Prostate gland (tissue), 2 donors: ENCODE measurements at places on chromosomes 2 and 18. TPM values are rescaled to one million over a fixed set of nuclear protein-coding genes. Genes with fewer than 3 reads are reported as not detected.
A peak's percentile ranks its signal among the peaks of the same experiment; 100 is the strongest.

The STPG4 gene
- 1.4 TPM for total RNA-seq

- H3K36me3 ChIP-seq = no peaks in the 10 kb centered on the region
- no peaks in the 10 kb centered on the region for H3K27me3 ChIP-seq
- H3K4me1 ChIP-seq = no peaks in the 10 kb centered on the region
- no peak for DNase-seq
Measured at GRCh38 chr2:198173242-198173641, 368.8 kb downstream of the PLCL1 start.

- no peaks in the 10 kb centered on the region for H3K27me3 ChIP-seq
- no peaks in the 10 kb centered on the region for H3K36me3 ChIP-seq
- H3K27ac ChIP-seq = no peak overlapping the region
- peaks cover 10% of the 10 kb centered on the region for H3K4me1 ChIP-seq
- DNase-seq = peak; percentile 23
Measured at GRCh38 chr2:19102696-19103423, 255.6 kb downstream of the OSR1 start.

GRCh38 chr2:16152071-16152927, 211.9 kb downstream of the MYCN start:
- no peak overlapping the region for H3K27ac ChIP-seq
- H3K27me3 ChIP-seq = no peaks in the 10 kb centered on the region
- H3K4me3 ChIP-seq = no peak overlapping the region

The LYG2 gene
- total RNA-seq = not detected

The UPP2 gene
- not detected for total RNA-seq

The PIEZO2 gene
- 19.0 TPM for total RNA-seq
